Upper lobe of right lung (tissue), 1 donor: ENCODE measurements at places on chromosomes 4 and X. TPM values are rescaled to one million over a fixed set of nuclear protein-coding genes. Genes with fewer than 3 reads are reported as not detected.

Gene IL1RAPL1
- not detected for total RNA-seq

Gene FGA
- 39.5 TPM for total RNA-seq

Gene GAGE13
- not detected for total RNA-seq

Gene P2RY8
- total RNA-seq, result 3.1 TPM

Gene ADH1A
- total RNA-seq, result 3.6 TPM

Gene PJA1
- 23.6 TPM for total RNA-seq

Gene TRPC3
- 2.1 TPM for total RNA-seq

Gene DIPK2B
- total RNA-seq, result 27.7 TPM

Gene PRSS12
- 5.4 TPM for total RNA-seq

Gene NDNF
- 201 TPM for total RNA-seq

Gene PPP2R2C
- 0.09 TPM for total RNA-seq

Gene FAM241A
- total RNA-seq, result 6.3 TPM

Gene ARHGAP36
- total RNA-seq, result not detected

Gene HTN3
- not detected for total RNA-seq

Gene CNOT6L
- 50.8 TPM for total RNA-seq

Gene PLRG1
- total RNA-seq, result 68.8 TPM

Gene ZAR1
- 0.55 TPM for total RNA-seq

Gene F8A3
- not detected for total RNA-seq

Gene ZDHHC9
- total RNA-seq, result 48.4 TPM

Gene ZNF718
- total RNA-seq, result 9.1 TPM

Gene TNMD
- total RNA-seq, result not detected

Gene SERPINA7
- not detected for total RNA-seq

Gene USP51
- total RNA-seq, result 3.7 TPM

Gene PDZD4
- 8.3 TPM for total RNA-seq

Gene NEIL3
- 0.52 TPM for total RNA-seq

Gene CCNB3
- total RNA-seq, result 0.46 TPM

Gene AFF2
- 13.4 TPM for total RNA-seq

Gene GRPR
- not detected for total RNA-seq

Gene CYBB
- 225 TPM for total RNA-seq

Gene ZMAT1
- 8.4 TPM for total RNA-seq

Gene NAP1L3
- total RNA-seq, result 1.2 TPM

Gene EXOC1L
- total RNA-seq, result not detected

Gene PAGE1
- not detected for total RNA-seq

Gene EMD
- total RNA-seq, result 58.4 TPM

Gene SMR3B
- not detected for total RNA-seq

Gene XK
- 1.6 TPM for total RNA-seq

Gene CENPVL3
- total RNA-seq, result not detected

Gene GAGE12F
- total RNA-seq, result not detected

Gene GYPE
- 3.2 TPM for total RNA-seq

Gene GABRG1
- not detected for total RNA-seq

Gene CTAG2
- total RNA-seq, result not detected

Gene NXF2B
- total RNA-seq, result not detected

Gene FAM9C
- not detected for total RNA-seq

Gene CTSO
- 30.5 TPM for total RNA-seq

Gene FGFBP1
- 3.3 TPM for total RNA-seq

Gene MTMR8
- total RNA-seq, result 1.9 TPM

Gene GC
- not detected for total RNA-seq
